T-helper 17 cell (primary cell): ENCODE measurements at places on chromosomes 2 and 18.

DNA sequence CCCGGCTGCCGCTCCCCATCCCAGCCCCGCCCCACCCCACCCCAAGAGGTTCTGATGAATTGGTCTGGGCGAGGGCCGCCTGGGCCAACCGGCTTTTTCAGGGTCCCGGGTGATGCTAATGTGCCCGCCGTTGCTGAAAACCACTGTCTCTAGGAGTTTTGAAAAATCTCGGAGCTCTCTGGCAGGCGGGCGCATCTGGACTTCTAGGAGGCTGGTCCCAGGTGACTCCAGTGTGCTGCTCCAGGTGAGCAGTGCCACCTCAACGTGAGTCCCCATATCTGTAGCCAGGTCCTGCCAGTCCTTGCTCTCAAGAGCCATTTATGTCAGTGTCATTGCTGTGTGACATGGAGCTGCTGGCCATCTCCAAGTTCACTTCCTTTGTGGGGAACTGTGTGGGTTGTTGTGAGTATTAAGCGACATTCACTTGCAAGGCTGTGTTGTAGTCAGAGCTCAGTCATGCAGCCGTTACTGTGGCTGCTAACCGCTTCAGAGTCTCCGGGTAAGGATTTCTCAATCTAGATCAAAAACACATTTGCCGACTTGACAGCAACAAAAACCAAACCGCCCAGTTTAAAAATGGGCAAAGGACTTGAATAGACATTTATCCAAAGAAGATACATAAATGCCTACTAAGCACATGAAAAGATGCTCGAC is at the start of gene RFX8:
TSS of gene RFX8 (minus strand) at position 382 of the 654 bp plus-strand sequence. CDS start 8,264 bp downstream, outside the sequence.
- DNase-seq, result no peak

- no peak for DNase-seq
These were observed 11.7 kb upstream of the SEMA4C start for GRCh38 chr2:96881349-96882195.

DNA sequence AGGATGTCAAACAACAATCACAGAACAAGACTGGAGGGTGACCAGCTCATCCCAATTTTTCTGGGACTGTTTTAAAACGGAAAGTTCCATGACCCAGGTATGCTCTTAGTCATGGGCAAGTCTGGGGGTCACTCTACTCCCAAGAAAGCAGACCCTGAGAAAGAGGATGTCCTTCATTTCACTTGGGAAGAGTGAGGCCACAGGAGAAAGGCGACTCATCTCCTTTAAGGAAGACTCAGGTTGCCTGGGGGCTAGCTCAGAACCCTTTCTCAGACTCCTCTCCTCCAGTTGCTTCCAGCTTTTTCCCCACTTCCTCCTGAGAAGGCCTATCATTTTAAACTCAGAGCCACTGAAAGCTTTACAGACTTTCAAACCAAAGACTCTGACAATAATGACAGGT is 9.3 kb downstream of the RNF152 start:
- no peak for DNase-seq

DNA sequence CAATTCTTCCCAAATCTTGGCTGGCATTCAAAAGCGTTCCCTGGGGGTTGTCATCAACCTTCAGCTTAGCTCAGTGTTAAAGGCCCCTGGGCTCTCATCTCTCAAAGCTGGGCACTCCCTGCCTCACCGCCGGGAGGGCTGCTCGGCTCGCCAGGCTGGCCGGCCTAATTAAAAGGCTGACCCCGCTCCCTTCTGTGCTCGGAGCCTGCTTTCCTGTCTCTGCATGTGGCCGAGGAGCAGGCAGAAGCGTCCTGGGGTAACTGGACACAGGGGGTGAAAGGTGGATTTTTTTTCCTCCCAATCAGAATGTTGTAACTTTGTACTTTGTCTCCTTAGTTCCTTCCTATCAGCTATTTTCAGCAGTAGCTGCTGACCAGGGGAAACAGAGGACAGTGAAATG is 231.1 kb downstream of the GBX2 start:
- DNase-seq, result no peak

DNA sequence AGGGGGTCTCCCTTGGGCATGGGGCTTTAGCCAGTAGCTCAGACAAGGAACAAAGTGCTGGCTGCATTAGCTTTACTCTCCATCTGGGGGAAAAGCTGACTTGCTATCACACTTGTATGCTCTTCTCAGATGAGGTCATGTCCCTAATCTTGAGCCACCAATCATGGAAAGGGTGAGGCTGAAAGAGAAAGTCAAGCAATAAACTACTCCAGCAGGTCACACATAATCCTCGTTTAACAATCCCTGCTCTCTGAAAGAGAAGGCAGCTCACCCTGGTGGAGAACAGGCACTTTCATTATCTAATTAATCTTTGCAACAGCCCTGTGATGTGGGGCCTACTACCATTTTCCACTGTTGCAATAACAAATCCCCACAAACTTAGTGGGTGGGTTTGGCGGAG is 129.7 kb upstream of the CAPN13 start:
- DNase-seq, result no peak

DNA sequence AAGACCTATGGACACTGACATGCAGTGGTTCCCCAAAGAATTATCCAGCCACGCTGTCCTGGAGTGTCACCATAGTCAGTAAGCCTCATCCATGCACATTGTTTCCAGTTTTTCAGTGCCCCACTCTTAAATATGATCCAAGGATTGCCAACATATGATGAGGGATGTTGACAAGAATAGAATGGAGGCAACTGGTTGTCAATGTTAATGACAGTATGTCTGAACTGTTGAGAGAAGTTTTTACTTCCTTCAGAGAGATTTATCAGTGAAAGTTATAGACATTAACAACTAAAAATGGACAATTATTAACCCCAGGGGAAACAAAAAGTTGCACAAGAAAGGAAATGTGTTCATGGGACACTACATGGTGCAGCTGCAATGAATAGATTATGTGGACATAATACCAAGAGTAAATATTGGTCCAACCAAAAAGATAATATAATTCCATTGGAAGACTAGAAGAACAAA is 69.9 kb downstream of the CYP26B1 start:
- DNase-seq, result no peak

- DNase-seq, result no peak
These were observed 26.7 kb upstream of the FAM237A start for GRCh38 chr2:206615417-206616089.

- no peak for DNase-seq
These were observed 2.9 kb downstream of the HK2 start for GRCh38 chr2:74836675-74837401.

GRCh38 chr2:65482971-65483370 is 50.6 kb upstream of the SPRED2 start:
- no peak for DNase-seq

DNA sequence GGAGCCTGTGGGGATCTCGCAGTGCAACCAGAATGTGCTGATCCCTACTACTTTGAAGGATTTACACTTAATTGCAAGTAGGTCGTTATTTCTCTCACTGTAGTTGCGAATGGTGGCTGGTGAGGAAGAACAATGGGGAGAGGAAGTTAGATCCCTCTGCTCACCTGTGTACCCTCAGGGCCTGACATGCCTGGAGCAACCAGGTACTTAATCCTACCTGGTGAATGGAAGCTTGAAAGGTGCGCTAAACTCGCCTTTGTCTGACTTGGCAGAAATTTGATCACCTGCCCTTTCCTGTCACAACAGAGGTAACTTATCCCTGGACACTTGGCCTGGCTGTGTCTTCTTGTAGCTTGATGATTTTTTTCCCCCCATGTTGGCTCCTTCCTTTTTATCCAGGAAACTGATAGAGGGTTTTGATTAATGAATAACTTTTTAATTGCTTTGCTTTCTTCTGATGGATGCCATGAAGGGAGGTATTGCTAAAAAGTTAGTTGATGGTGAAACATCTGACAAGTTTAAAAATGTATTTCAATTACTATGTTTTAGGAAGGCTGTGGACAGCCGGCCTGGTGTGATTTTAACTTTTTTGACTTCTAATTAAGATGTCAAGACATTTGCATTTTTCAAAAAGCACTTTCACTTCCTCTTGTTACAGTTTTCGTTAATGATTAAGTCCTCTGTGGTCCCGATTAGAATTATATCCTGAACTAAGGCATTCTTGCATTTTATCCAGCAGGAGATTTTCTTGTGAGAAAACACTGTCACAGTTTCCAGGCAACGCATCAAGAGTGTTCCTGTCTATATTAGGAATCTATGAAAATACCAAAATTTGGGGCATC is 9.2 kb downstream of the SGPP2 start:
- no peak for DNase-seq

DNA sequence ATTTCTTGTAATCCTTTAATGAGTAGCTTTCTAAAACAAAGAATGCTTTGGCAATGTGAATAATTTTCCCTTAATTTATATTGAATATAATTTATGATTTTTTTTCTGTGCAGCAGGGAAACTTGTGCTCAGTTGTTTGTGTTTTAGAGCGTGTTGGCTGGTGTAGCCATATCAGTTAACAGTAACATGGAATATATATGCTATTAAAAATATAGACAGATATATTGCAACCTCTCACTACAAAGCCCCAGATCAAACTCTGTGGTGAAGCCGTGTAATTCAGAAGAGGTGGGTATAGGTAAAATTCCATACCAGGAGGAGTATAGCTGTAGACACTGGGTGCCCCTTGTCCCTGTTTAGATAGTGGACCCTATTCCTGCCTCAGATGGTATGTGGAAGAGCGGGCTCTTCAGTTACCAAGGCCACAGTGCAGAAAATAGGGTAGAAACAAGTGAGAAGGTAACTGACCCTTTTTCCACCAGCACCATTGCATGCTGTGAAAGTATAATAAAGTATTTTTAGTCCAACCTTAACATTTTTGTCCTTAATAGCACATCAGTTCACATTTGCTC is 18.1 kb upstream of the RASGRP3 start:
- DNase-seq, result no peak

- no peak for DNase-seq
These were observed 30.1 kb downstream of the UXS1 start for GRCh38 chr2:106163948-106164545.

- no peak for DNase-seq
These were observed 760 bp upstream of the STON1 start for GRCh38 chr2:48529194-48529593.

- DNase-seq, result no peak
These were observed 9.0 kb downstream of the CAPN10 start for GRCh38 chr2:240595381-240596079.

DNA sequence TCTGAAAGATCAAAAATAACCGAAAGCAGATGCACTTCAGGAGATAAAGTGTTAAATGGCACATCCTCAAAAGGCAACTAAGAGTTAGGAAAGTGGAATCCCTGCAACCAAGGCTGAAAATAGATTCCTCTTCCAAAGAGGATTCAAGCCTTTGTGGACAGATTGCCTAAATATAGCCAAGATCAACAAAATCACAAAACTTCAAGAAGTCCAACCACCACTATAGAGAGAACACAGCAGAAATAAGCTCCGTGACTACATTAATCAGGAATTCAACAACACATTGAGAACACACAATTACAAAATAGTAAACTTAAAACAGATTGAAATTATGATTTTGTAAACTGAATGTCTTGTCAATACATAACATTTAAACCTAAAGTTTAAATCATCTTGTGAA is 165.7 kb downstream of the LNPK start:
- no peak for DNase-seq

DNA sequence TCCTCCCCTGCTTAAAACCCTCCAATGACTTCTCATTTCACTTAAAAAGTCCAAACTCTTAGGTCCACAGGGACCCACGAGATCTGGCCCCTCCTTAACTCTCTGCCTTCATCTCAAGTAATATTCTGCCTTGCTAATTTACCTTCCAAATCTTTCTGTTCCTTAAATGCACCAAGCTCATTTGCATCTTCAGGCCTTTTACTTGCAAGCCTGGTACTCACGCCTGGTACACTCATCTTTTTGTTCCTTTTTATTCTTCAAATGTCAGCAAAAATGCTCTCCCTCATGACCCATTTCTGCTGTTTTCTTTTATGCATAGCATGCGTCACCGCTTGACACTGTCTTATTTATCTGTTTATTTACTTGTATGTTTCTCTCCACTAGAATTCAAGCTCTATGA is 2.7 kb upstream of the WIPF1 start:
- no peak for DNase-seq

DNA sequence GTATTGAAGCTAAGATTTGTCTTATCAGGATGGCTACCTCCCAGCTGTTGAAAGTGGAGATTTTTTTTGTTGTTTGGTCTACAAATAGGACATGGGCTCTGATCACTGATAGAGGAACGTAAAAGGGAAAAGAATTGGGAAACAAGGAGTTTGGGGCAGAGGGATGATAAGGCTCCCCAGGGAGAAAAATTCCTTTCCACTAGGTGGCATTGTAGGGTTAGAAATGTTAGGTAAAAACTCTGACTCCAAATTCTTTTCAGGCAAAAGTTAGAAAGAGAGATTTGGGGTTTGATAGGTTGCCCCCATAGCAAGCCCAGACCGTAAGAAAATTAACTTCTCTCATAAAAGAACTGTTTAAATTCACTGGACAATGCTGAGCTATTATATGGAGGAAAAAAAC is 19.8 kb downstream of the CMPK2 start:
- no peak for DNase-seq

- no peak for DNase-seq
These were observed 20.5 kb upstream of the KIF3C start for GRCh38 chr2:26002632-26003310.

DNA sequence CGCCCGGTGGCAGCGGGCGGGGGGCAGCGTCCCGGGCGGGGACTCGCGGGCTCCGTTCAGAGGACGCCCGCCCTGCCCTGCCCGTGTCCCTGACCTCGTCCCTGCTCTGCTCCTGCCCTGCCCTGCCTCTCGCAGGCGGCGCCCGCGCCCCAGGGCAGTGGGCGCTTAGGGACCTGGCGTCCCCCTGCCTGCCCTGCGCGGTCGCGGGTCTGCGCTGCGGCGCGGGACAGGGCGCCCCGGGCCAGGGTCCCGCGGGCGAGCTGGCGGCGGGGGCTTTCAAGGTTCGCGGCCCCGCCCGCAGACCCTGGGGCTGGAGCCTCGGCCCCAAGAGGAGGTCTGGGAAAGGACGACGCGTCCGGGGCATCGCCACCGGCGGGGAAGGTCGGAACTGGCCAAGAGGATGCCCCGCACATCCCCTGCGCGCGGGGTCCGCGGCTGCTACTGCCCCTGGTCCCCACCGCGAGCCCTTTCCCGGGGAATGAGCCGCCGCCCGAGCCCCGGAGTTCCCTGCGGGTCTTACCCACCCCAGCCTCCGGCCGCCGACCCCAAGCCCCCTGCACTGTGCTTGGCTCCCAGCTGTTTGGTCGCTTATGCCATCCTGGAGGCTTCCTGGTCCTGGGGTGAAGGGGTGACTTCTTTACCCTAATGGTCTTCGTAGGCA is 679 bp downstream of the RNF144A start:
- no peak for DNase-seq

GRCh38 chr18:7954238-7954637 is 387.1 kb downstream of the PTPRM start:
- DNase-seq, result no peak
